ENCODE measurements at places on chromosomes 16 and 17. TPM values are rescaled to one million over a fixed set of nuclear protein-coding genes. Genes with fewer than 3 reads are reported as not detected.

GRCh38 chr17:14311981-14312380 is 11.1 kb downstream of the HS3ST3B1 start:
- H3K27ac ChIP-seq: no peak overlapping the region
- peaks cover 37% of the 10 kb centered on the region for H3K27me3 ChIP-seq
- DNase-seq: no peak
- H3K4me3 ChIP-seq: no peak overlapping the region

The MYH2 gene
- total RNA-seq: not detected

- peak overlapping the region; percentile 71 for H3K27ac ChIP-seq
- peak; percentile 31 for DNase-seq
- H3K4me1 ChIP-seq: peaks cover 17% of the 10 kb centered on the region
- H3K36me3 ChIP-seq: no peaks in the 10 kb centered on the region
These were observed 28.0 kb downstream of the PRKCB start for GRCh38 chr16:23863511-23864422.

DNA sequence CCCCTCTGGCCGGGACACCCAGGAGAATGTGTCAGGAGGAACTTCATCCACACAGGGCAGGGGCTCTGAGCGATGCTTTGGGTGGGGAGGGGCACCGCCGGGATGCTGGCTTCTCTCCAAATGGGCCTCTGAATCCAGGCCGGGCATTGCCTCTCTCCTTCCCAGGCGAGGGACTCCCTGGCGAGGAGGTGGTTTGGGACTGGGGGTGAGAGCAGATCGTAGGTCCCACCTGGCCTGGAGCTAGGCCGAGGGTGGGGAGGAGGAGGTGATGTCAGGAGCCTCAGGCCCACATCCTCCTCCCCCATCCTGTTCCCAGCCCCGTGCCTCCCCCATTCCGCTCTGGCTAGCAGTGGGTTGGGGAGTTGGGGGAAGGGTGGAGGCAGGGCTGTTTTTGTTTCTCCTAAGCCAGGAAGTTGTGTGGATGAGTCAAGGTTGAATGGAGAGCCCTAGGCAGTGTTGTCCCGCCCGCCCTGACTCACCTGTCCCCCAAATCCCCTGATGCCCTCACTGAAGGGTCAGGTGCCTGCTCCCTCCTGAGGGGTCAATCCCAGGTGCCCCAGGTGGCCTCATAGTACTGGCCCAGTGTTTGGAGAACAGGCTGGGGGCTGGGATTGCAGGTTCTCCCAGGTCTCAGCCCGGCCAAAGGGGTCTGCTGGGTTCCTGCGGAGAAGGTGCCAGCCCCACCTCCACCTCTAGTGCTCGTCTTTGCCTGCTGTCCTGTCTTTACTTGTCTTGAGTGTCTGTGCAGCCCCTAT is 2.8 kb downstream of the GRB7 start:
- H3K36me3 ChIP-seq: no peaks in the 10 kb centered on the region
- peaks cover 39% of the 10 kb centered on the region for H3K27me3 ChIP-seq
- H3K4me1 ChIP-seq: peaks cover 25% of the 10 kb centered on the region
- H3K27ac ChIP-seq: peak overlapping the region; percentile 91

DNA sequence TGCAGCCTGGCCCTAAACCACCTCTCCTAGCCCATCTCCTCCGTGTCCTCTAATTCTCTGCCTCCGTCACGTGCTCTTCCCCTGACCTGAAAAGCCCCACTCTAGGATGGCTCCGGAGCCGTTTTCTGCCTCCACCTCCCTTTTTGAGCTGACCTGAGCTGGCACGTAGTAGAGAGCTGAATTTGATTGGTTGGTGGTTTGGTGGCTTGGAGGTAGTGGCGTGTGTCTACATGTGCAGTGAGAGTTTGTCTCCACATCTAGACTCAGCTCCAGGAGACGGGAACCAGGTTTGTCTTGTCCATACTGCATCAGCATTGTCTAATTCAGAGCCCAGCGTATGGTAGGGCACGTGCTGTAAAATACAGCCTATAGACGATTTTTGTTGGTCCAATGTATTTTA is 3.0 kb downstream of the SBK1 start:
- H3K4me1 ChIP-seq: peaks cover 13% of the 10 kb centered on the region
- H3K4me3 ChIP-seq: no peak overlapping the region
- no peaks in the 10 kb centered on the region for H3K36me3 ChIP-seq
- no peak for DNase-seq
- H3K27ac ChIP-seq: no peak overlapping the region
- peaks cover 17% of the 10 kb centered on the region for H3K27me3 ChIP-seq

GRCh38 chr17:80883831-80884735 is 107.6 kb upstream of the CHMP6 start:
- no peak for DNase-seq
- H3K27me3 ChIP-seq: no peaks in the 10 kb centered on the region
- H3K4me3 ChIP-seq: no peak overlapping the region
- no peaks in the 10 kb centered on the region for H3K36me3 ChIP-seq

DNA sequence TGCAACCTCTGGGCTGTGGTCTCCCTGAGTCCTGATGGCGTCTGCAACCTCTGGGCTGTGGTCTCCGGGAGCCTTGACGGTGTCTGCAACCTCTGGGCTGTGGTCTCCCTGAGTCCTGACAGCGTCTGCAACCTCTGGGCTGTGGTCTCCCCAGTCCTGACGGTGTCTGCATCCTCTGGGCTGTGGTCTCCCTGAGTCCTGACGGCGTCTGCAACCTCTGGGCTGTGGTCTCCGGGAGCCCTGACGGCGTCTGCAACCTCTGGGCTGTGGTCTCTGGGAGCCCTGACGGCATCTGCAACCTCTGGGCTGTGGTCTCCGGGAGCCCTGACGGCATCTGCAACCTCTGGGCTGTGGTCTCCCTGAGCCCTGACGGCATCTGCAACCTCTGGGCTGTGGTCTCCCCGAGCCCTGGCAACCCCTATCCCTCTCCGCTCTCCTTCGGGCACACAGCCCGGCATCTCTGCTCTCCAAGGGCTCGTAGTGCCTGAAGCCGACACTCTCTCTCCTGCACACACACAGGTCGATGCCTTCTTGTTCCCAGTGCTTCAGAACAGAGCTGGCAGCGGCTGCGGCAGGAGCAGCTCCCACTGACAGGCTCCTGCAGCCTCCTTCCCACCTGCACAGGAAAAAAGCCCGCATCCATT is 45.6 kb downstream of the METRNL start:
- H3K4me3 ChIP-seq: no peak overlapping the region
- H3K36me3 ChIP-seq: no peaks in the 10 kb centered on the region
- H3K4me1 ChIP-seq: no peaks in the 10 kb centered on the region

The NT5C gene
- 162 TPM for total RNA-seq

- no peaks in the 10 kb centered on the region for H3K4me1 ChIP-seq
- no peaks in the 10 kb centered on the region for H3K36me3 ChIP-seq
- no peak overlapping the region for H3K4me3 ChIP-seq
These were observed 4.6 kb upstream of the OTOA start for GRCh38 chr16:21659124-21659523.

The SLC35G6 gene
- total RNA-seq: not detected

DNA sequence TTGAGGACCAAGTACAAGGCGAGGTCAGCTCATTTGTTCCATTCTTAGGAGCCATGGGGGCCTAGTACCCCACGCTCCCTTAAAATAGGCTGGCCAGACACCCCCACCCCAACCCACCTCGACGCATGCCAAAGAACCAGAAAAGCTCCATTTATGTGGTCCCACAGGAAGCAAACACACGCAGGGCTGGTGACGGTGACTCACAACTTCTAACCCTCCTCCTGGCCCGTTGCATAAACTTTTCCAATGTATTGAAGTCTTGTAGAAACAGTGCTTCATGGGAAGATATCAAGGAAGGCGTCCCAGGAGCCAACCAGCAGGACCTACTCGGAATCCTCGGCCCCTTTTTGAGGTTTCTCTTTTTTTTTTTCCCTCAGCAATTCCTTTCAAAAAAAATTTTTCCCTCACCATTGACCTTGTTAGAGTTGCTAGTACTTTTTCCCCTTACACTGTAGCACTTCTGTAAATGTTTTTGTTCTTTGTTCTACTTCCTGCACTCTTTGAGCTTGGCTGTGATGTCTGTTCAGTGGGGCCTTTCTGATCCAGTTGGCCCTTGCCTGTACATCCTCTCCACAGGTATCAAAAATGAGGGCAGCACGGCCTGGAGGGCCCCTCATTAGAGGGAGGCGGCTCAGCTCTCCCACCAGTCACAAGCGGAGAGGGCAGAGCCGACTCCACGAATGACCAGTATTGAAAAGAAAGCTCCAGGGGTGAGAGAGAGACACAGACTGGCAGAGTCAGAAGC is 208.3 kb downstream of the RGS9 start:
- H3K4me3 ChIP-seq: no peak overlapping the region
- H3K36me3 ChIP-seq: no peaks in the 10 kb centered on the region
- no peaks in the 10 kb centered on the region for H3K27me3 ChIP-seq
- H3K27ac ChIP-seq: no peak overlapping the region
- no peaks in the 10 kb centered on the region for H3K4me1 ChIP-seq

GRCh38 chr16:85556456-85557082 is 56.6 kb upstream of the GSE1 start:
- H3K4me3 ChIP-seq: peak overlapping the region; percentile 95
- H3K27me3 ChIP-seq: no peaks in the 10 kb centered on the region
- no peaks in the 10 kb centered on the region for H3K36me3 ChIP-seq
- DNase-seq: peak; percentile 72
- H3K4me1 ChIP-seq: peaks cover 62% of the 10 kb centered on the region

- no peak within 1 kb of the TSS for H3K27ac ChIP-seq
- H3K4me3 ChIP-seq: no peak within 1 kb of the TSS
- no peaks in the 10 kb centered on the region for H3K36me3 ChIP-seq
- peaks cover 93% of the 10 kb centered on the region for H3K27me3 ChIP-seq
These were observed at the start of gene SSTR5 for GRCh38 chr16:1072526-1073261. Gene SSTR5, plus strand, starts transcription at chr16:1072747. Its CDS starts 6,122 bp downstream, at chr16:1078869.

DNA sequence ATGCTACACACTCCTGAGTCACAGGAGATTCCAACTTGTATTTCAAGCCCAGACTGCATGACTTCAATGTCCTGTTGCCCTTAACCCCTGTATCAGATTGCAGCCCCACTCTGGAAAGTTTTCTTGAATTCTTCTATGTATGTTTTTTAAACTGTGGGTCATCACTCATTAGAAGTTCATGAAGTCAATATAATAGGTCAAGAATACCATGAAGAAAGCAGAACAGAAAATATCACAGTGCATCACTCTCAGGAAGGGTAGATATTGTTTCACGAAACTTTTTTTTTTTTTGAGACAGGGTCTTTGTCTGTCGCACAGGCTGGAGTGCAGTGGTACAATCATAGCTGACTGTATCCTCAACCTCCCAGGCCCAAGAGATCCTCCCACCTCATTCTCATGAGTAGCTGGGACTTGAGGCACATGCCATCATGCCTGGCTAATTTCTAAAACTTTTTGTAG is 20.5 kb downstream of the PRKCB start:
- DNase-seq: no peak
- no peaks in the 10 kb centered on the region for H3K36me3 ChIP-seq
- no peaks in the 10 kb centered on the region for H3K27me3 ChIP-seq
- H3K27ac ChIP-seq: no peak overlapping the region

The HLF gene
- total RNA-seq: 8.5 TPM

The TP53TG3C gene
- total RNA-seq: not detected

All from transverse colon (tissue), 4 donors.